ENCODE measurements at places on chromosomes 11 and 22.

GRCh38 chr11:85705800-85706199, 19.8 kb upstream of the CCDC89 start:
- DNase-seq: no peak

DNA sequence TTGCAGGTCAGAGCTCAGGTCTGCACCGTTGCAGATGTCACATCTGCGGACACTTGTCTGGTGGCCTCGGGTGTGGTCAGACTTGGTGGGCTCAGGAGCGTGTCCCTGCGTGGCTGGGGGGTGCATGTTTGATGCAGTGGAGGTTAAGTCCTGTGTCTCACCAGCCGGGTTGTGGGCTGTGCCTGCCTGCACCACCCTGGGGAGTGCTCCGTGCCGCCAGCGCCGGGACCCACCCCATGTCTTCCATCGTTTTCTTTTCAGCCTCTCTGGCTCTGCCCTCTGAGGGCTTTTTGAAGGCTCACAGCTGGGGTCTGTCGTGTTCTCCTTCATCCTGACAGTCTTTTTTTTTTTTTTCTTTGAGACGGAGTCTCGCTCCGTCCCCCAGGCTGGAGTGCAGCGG, 26.0 kb downstream of the PPIL2 start:
- DNase-seq: no peak

DNA sequence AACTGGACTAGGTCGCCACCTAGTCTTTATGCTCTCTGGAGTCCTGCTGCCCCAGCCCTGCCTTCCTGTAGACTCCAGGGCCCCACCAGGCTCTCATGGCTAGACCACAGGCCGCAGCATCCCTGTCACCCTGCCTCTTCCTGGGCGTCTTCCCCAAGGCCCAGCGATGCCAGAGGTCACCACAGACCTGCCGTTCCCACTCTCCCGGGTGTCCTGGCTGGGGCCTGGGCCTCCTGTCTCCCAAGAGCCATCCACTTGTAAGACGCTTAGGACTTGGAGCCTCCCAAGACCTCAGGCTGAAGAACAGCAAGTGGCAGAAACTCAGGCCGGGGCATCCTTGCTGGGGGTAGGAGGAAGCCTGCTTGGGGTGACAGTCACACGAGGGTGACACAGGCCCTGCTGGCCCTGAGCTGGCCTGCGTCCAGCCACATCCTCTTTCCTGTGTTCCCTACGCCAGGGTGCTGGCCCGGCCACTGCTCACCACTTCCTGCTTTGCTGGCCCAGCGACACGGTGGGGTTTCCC, 2.0 kb upstream of the TCIRG1 start:
- DNase-seq: no peak

DNA sequence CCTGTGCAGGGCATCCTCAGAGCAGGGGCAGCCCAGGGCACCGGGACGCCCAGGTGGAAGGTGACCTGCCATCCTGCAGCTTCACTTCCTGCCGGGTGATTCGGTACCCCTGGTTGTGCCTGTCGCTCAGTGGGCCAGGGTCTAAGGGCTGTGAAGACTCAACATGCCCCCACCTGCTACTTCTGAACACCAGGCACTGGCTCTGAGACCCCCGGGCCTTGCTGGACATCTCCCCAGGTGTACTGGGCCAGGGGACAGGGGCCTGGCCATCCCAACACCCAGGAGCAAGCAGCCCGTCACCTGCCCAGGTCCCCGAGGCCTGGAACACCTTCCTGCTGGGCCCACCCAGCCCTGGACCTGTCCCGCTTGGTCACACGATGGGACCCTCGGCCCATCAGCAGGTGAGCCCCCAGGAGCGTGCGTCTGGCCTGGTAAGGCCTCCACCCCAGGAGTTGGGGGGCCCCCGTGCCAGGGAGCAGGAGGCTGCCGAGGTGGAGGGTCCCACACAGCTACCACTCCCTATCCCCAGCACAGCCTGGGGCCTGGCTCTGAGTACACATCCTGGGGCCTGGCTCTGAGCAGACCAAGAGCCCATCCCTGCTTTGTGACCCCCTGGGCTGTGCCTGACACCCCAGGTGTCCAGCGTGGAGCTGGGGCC, 3.9 kb upstream of the MUC5B start:
- DNase-seq: no peak

- no peak for DNase-seq
Measured at GRCh38 chr11:14973621-14974514, 1.7 kb upstream of the CALCA start.

DNA sequence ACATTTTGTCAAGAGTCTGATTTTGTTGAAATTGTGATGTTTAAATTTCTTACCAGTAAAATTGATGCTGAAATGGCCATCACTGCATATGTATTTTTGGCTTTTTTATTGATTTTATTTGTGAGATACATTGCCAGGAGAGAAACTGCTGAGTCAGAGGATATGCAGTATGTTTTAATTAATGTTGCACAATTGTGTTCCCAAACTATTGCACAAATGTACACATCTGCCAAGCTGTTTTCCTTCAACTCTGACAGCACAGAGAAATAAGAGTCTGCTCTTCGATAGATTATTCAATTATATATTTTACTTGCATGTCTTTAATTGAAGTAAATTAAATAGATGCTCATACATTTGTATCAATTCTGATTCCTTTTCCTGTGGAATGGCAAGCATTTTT, 640.2 kb upstream of the LUZP2 start:
- DNase-seq: no peak

- no peak for DNase-seq
Measured at GRCh38 chr11:117823946-117824420, 561 bp downstream of the FXYD2 start.

GRCh38 chr11:19673924-19674729, 38.5 kb upstream of the NAV2 start:
- DNase-seq: no peak

- no peak for DNase-seq
Measured at GRCh38 chr11:46296059-46296527, 18.6 kb downstream of the CREB3L1 start.

DNA sequence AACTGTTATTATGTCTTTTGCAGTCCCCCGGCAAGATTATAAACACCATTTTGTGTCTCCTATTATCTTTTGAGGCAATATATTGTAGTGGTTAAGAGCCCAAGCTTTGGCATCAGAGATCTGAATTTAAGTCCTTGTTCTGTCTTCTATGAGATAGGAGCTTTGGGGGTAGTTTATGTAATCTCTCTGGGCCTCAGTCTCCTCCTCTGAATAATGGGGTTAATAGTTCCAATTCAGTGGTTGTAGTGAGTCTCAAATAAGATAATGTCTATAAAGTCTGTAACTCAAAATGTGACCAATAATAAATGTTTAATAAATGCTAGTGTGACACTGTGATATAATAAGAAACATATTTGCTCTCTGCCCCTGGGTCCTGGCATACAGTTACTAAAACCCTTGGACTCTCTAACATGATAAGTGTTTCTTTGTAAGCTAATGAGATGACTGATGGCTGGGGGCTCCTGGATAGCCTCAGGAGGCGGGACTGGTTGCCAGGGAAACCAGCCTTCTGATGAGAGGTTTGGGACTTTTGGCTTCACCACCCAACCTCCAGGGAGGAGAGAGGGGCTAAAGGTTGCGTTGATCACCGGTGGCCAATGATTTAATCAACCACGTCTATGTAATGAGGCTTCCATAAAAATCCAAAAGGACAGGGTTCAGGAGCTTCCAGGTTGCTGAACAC, 183.4 kb upstream of the MTMR2 start:
- no peak for DNase-seq
